ENCODE measurements at places on chromosomes 4 and X.

- no peak for DNase-seq
These were observed 653 bp downstream of the HHIP start for GRCh38 chr4:144646523-144647094.

GRCh38 chrX:17488036-17488435 is 113.0 kb downstream of the NHS start:
- no peak for DNase-seq

- DNase-seq, result no peak
These were observed 50.2 kb upstream of the SHISA3 start for GRCh38 chr4:42347076-42347475.

DNA sequence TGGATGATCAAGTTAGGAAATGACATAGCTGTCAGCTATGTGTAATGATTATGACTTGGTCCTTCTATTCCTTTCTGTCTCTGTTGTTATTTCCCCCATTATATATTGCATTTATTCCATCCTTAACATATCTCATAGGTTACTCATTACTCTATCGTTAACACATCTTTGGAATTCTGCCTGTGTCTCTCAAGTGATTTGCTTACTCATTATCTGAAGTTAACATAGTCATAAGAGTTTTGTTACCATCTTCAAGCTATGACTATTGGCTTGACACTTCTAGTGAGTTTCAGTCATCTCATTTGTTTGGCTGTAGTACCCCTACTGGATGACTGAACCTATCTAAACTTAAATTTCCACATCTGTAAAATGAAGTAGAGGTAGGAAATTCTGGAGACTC is 286.1 kb upstream of the PPP1R2C start:
- no peak for DNase-seq

DNA sequence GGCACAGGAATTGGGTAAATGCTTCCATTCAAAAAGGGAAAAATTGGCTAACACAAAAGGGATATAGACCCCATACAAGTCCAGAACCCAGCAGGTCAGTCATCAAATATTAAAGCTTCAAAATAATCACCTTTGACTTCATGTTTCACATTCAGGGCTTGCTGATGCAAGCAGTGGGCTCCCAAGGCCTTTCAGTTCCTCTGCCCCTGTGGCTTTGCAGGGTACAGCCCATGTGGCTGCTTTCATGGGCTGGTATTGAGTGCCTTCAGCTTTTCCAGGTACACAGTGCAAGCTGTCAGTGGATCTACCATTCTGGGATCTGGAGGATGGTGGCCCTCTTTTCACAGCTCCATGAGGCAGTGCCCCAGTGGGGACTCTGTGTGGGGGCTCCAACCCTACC is 253.0 kb downstream of the TECRL start:
- no peak for DNase-seq

All from fibroblast of lung (primary cell).